ENCODE measurements at places on chromosomes 2 and 18.

DNA sequence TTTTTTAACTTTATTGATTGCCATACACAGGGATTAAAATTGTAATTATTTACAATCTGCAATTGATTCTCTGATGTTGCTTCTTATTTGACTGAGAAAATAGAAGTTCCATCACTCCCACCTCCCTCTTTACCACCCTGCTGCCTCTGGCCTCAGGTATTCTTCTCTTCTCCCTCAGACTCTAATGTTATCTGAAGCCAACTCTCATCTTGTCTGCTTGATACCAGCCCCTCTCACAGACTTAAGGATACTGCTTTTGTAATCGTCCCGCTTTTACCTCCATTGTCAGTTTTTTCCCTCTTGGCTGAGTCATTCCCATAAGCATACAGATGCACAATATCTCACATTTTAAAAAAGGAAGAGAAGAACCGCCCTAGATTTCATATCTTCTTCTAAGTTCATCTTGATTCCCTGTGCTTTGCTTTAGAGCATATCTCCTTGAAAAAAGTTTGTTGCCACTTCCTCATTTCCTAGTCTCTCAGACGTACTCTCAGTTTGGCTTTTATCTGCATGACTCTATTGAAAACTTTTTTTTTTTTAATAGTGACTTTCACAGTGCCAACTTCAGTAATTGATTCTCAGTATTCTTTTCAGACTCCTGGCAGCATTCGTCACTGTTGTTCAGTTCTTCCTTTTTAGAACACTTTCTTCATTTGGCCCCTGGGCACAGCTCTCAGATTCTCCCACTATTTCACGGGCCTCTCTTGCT is 31.1 kb downstream of the SPAG16 start:
- H3K27ac ChIP-seq = no peak overlapping the region
- DNase-seq = no peak
- H3K27me3 ChIP-seq = no peaks in the 10 kb centered on the region
- H3K4me3 ChIP-seq = no peak overlapping the region
- no peaks in the 10 kb centered on the region for H3K4me1 ChIP-seq
- peaks cover 9% of the 10 kb centered on the region for H3K36me3 ChIP-seq

DNA sequence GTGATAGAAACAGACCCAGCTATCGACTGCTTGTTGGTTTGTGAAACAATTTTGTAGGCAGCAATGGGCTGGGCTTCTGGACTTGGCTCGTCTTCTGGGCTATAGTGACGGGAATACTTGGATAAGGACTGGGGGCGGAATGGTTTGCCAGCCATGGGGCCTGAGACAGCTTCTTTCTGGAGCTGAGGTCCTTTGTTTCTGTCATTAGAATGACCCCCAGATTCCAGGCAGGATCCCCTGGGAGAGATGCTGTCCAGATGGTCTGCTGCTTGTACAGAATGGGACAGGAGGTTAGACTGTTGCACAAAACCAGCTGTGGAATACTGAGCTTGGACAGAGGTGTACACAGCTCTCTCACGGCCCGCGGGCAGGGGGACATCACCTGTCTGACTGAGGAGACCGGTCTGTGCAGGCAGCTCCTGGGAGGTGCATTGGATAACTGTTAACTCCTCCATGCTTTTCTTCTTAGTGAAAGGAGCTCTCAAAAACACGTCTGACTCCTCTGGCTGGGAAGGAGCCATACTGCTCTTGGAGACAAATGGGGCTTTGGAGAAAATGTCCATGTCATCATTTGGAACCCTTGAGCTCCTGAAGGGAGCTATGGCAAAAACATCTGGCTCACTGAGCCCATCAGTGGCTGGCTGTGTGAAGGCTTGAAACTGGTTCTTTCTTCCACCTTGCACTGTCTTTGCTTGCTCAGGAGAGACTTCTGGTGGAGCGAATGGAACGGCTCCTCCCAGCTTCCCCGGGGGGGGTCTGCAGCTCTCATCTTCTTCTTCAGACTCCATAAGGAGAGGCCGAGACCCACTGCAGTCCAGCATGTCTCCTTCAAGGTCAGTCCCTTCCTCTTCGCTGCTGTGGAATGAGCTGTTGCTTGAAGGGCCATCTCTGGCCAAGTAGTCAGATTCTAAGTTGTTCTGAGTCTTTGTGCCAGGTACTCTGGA is 28.6 kb upstream of the NFU1 start:
- no peak overlapping the region for H3K27ac ChIP-seq
- H3K36me3 ChIP-seq = peaks cover 2% of the 10 kb centered on the region
- no peak overlapping the region for H3K4me3 ChIP-seq
- H3K4me1 ChIP-seq = no peaks in the 10 kb centered on the region

DNA sequence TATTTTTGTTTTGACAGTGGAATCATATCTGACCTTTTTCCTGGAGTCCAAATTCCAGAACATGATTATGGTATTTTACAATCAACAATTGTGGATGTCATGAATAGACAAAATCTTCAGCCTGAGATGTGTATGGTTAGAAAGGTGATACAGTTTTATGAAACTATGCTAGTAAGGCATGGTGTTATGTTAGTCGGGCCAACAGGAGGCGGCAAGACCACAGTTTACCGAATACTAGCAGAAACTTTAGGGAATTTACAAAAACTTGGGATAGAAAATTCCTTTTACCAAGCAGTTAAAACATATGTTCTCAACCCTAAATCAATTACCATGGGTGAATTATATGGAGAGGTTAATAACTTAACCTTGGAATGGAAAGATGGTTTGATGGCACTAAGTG is 137.0 kb downstream of the DNAH6 start:
- peak overlapping the region; percentile 0 for H3K27ac ChIP-seq
- H3K27me3 ChIP-seq = no peaks in the 10 kb centered on the region
- peaks cover 22% of the 10 kb centered on the region for H3K4me1 ChIP-seq
- no peak for DNase-seq
- no peaks in the 10 kb centered on the region for H3K36me3 ChIP-seq

DNA sequence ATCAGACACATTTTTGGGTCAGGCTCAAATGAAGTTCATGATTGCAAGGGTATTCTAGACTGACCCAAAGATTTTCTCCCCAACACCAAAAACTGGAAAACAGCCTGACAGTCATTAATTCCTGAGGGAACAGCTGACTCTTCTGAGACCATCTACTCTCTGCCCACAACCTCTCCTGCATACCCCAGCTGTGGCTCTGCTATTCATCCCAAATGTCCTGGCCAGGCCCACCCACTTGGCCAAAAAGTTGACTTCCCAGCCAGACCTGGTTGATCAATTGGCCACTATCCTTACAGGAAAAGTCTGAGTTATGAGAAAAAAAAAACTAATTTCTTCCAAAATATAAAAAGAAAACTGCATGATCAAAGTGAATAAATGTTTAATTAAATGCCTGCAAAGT is 103.8 kb upstream of the ST3GAL5 start:
- H3K36me3 ChIP-seq = no peaks in the 10 kb centered on the region
- no peak overlapping the region for H3K4me3 ChIP-seq
- no peaks in the 10 kb centered on the region for H3K27me3 ChIP-seq
